Stimulated activated naive CD4-positive, alpha-beta T cell treated with Interleukin-2 at 50 U/mL for 16 hours (primary cell): ENCODE measurements at places on chromosomes 2 and 18.

DNA sequence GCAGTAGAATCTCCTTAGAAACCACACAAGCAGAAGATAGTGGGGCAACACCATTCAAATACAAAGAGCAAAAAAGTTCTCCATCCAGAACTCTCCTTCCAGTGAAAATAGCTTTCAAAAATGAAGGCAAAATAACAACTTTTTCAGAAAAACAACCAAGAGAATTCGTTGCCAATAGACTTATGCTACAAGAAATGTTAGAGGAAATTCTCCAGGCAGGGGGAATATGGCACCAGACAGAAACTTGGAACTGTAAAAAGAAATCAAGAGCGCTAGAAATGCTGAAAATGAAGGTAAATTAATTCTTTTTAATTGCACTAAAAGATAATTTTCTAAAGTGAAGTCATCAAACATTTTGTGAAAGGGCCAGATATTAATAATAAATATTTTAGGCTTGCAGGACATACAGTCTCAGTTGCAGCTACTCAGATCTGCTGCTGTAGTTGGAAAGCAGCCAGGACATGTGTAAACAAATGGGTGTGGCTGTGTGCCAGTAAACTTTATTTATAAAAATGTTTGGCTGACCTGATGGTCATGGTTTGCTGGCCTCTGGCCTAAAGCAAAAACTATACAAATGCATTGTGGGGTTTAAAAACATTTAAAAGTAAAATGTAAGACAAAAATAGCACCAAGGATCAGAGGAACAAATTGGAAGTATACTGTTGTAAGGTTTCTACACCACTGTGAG, 73.7 kb upstream of the TGFA start:
- no peak for DNase-seq

- DNase-seq: no peak
Observed at GRCh38 chr2:66890166-66890742, 455.3 kb downstream of the MEIS1 start.

GRCh38 chr2:239224955-239225354, 175.9 kb downstream of the HDAC4 start:
- no peak for DNase-seq

GRCh38 chr2:144441711-144442141, 78.2 kb downstream of the ZEB2 start:
- no peak for DNase-seq

DNA sequence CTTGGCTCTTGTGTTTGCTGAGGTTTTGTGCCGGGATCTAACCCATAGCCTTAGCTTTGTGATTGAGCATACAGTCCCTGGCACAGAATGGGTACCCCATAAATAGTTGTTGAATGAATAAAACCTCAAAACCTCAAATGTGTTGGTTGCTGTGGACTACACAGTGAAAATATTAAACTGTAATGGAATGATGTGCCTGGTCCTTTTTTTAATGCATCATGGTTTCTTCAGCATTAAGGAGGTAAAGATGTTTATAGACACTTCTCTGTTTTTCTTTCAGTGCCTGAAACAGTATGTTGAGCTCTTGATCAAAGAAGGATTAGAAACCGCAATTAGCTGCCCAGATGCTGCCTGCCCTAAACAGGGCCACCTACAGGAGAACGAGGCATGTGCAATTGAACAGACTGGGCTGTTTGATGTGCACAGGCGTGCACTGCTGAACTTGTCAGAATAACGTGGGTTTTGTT, 97.0 kb downstream of the RNF144A start:
- no peak for DNase-seq

- DNase-seq: no peak
Observed at GRCh38 chr2:147110317-147110716, 734.5 kb upstream of the ACVR2A start.

GRCh38 chr2:105278654-105279053, 37.1 kb downstream of the GPR45 start:
- no peak for DNase-seq

GRCh38 chr2:189608795-189609422, 28.3 kb upstream of the SLC40A1 start:
- no peak for DNase-seq

GRCh38 chr2:156704132-156704531, 268.0 kb downstream of the GPD2 start:
- DNase-seq: no peak

DNA sequence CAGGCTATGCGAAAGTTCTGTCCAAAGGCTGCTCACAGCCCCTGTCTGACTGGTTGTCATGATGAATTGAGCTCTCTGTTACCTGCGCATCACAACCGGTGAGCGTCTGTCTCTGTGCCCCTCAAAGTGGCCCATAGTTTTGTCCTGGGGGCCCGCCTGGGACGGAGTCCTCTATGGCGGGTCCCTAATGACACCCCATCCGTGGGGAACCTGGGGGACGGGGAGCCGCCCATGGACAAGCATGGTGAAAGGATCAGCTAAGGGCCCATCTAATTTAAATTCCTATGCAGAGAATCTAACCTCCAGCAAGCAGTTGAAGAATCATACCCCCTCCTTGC, 473 bp downstream of the ELMOD3 start:
- no peak for DNase-seq

DNA sequence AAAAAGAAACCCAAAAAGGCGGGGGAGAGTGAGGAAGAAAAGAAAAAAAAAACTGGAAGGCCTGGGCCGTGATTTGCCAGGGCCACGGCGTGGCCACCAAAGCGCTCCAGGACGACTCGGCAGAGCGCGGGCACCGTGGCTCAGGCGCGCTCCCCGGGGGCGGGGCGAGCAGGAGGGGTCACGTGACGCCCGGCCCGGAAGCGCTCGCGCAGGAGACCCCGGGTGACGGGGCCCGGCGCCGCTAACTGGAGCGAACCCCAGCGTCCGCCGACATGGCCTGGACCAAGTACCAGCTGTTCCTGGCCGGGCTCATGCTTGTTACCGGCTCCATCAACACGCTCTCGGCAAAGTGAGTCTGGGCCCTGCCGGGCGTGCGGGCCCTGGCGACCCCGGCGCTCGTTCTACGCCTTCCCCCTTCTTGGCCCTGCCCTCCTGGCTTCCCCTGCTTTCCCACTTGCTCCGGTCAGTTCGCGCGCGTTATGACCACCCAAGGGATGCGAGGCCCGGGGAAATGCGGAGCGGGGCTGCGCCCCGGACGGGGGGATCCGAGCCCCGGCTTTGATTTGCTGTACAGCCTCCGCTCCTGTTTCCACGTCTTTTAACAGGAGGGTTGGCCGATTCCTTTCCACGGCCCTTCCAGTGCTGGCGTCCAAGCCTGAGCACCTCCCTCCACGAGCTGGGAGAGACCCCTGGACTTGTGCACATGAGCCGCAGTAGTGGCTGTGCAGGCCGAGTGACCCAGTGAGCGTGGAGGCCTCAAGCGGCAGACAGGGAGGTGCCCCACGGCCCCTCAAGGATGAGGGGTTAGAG, at the start of gene SLC35F6:
SLC35F6 (plus strand) TSS at position 207 of the 810 bp plus-strand sequence; CDS start at position 273, 66 bp downstream.
- DNase-seq: peak; percentile 76

GRCh38 chr2:104939570-104940217, 85.8 kb downstream of the POU3F3 start:
- DNase-seq: no peak

DNA sequence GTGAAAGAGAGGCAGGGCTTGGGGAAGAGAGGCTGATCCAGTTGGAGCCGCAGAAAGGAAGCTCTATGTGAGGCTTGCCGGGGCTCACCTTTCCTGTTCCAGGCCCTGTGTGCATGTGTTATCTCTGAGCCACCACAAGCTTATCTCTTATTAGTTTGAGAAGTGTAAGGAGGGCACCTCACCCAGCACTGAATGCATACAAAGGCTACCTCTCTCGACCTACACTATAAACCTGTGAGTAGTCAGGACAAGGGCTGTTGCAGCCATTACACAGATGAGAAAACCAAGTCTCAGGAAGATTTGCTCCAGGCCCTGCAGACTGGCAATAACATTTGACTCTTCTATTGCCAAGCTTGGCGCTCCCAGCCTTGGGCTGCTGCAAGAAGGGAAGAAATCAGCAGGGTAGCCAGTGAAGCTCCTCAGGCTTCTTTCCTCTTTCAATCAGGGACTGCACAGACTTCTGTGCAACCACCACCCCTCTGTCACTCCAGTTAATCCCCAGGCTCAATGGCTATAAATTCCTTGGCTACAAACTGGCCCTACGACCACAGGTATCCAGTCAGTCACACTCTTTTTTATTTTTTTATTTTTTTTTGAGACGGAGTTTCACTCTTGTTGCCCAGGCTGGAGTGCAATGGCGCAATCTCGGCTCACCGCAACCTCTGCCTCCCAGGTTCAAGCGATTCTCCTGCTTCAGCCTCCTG, 73.8 kb downstream of the CLHC1 start:
- DNase-seq: no peak

DNA sequence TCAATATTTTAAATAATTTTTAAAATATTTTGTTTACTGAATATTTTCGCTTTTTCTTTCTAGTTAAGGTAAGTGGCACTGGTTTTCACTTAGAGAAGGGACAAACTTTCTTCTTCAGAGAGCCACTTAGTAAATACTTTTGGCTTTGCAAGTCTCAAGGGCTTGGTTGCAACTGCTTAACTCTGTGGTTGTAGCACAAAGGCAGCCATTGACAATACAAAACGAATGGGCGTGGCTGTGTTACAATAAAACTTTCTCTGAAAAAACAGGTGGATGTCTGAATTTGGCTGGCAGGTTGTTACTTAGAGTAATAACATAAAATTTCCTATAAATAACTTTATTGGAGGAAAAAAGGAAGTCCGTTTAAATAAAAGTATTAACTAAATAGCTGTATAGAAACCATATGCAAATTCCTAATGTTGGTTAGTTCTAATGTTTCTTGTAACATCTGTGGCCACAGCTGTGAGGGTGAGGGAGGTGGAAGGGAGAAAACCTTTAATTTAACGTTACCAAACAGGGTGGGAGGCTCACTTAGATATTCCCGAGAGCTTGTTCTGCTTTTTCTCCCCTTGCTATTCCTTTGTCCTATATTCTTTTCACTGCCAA, 62.4 kb upstream of the TNP1 start:
- no peak for DNase-seq

GRCh38 chr2:100259106-100259505, 63.2 kb downstream of the LONRF2 start:
- no peak for DNase-seq

GRCh38 chr2:168024459-168024858, 222.9 kb downstream of the STK39 start:
- DNase-seq: no peak

GRCh38 chr18:5914951-5915350, 19.6 kb upstream of the TMEM200C start:
- DNase-seq: no peak

GRCh38 chr2:213129311-213129710, 22.1 kb downstream of the IKZF2 start:
- no peak for DNase-seq

DNA sequence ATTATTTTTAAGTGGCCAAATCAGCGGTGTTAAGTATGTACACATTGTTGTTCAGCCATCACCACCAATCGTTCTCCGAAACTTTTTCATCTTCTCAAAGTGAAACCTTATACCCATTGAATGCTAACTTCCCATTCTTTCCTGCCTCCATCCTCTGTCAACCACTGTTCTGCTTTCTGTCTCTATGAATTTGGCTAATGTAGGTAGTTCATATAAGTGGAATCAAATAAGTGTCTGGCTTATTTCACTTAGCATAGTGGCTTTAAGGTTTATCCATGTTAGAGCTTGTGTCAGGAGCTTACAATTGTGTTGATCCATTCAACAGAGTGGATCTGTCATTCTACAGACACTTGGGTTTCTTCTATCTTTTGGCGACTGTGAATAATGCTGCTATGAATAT, 192.1 kb downstream of the WDR7 start:
- DNase-seq: no peak

DNA sequence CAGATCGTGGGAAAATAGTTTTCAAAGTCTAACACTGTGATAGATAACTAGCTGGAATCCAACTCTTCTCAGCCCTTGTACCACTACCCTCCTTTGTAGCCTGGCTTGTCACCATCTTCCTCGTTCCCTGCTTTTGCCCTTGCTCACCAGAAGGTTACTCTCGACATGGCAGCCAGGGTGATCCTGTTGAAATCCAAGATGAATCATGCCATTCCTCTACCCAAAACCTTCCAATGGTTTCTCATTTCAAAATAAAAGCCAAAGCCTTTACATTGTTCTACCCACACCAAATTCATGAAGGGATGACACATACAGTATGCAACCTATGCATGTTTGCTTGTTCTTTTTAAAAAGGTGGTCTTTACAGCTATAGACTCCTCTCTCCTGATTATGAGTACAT, 45.7 kb downstream of the STAT4 start:
- DNase-seq: no peak

DNA sequence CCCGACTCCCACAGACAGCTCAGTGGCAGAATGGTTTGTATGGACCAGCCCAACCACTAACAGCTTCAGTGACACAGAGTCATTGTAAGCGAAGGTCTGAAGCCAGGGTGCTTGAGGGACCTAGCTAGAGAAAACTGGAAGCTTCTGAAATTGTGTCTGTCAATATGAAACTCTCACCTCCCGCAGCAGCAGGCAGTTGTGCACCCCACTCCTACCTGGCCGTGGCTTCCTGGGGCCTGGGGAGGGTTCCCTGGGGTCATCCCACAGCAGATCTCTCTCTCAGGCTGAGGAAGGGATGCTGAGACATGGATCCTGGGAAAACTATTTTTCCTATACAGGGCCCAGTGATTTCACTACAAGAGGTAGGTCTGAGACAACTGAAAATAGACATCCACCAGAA, 229.5 kb downstream of the TFCP2L1 start:
- no peak for DNase-seq

- no peak for DNase-seq
Observed at GRCh38 chr2:119711352-119711751, 32.4 kb downstream of the TMEM177 start.

DNA sequence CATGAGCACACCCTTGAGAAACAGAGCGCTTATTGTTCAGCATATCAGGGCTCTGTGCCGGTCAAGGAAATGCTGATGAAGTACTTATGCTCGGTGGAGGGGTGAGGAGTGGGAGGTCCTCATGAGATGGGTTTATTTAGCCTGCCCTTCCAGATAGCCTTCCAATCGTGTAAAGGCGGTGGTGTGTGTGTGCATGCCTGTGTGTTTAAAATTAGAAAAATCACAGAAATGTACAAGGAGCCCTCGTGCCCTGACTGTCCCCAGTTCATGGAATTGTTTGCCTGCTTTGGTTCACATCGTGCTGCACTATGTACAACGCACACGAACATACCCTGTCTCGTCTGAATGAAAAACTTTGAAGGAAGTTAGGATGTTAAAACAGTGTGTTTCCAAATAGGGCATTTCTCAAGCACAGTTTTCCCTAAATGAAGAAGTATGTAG, 158.6 kb downstream of the AQP4 start:
- no peak for DNase-seq

- no peak for DNase-seq
Observed at GRCh38 chr2:48183276-48183675, 277.0 kb upstream of the FBXO11 start.

- no peak for DNase-seq
Observed at GRCh38 chr2:196836440-196836839, 27.3 kb upstream of the C2orf66 start.
